Stimulated activated CD8-positive, alpha-beta memory T cell treated with anti-CD3 and anti-CD28 coated beads, Interleukin-15, amount 100 ng/mL, for 1 hour (primary cell): ENCODE measurements at places on chromosomes 1 and 21.

DNA sequence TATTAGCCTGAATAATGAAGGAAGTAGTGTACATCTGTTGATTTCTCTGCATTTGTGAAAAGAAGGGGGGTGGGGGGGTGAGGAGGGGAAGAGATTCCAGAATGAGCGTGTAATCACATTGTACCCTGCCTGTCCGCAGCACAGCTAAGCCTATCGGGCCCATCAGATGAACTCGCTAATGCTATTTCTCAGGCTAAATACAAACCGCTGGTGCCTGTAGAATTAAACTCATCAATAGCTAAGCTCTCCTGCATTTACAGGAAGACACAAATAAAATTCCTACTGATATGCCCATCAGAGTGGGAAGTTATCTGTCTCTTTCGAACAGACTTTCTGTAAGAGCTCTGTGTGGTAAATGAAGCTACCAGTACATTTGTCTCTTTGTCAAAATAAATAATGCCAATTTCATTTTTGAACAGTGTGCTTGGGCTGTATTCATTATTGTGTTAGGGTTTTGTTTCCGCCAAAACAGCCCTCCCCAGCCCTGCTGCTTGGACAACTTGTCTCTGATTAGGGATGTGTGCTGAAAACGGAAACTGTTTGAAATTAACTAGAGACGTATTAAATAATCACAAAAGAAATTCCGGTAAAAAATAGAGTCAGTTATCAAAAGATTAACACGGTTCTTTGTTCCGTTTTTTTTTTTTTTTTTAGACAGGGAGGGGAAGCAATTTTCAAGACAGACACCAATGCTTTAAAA is 305.4 kb downstream of the TTLL7 start:
- DNase-seq = no peak

- no peak for DNase-seq
These were observed 12.1 kb downstream of the CSTB start for GRCh38 chr21:43763901-43764523.

DNA sequence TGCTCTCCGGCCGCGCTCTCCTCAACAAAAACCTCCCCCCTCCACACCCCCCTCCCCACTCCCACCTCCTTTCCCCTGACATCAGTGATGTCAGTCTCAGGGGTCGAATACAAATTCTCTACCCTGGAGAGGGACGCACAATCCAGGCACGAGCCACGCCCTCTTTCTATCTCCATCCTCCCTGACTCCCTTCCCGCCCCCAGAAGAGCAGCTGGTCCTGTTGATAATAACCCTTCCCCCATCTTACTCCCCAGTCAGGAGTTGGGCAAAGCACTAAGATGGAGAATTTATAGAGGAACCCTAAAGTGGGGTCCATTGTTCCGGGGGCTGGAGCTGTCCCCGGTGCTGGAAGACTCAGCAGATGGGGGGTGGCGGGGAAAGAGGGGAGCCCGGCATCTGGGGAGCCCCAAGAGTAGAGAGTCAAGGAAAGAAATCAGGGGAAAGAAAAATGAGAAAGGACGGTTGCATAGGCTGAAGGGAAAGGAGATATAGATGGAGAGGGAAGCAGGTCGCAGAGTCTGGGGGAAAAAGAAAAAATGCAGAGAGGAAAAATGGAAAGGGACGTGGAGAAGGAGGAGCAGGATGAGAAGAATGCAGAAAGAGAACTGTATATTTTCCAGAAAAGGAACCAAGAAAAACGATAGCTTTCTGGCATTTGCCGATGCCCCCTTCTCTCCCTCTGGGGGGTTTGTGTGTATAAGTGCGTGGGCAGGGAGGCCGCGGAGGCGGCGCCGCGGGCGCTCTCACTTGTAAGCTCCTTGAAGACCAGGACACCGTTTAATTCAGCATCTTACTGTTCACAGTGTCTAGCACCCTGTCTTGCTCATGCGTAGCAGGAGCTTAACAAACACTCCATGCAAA is at the start of gene CELF3:
CELF3 (minus strand) TSS at position 33 of the 861 bp plus-strand sequence. CDS start 783 bp downstream, outside the sequence.
- DNase-seq = no peak

DNA sequence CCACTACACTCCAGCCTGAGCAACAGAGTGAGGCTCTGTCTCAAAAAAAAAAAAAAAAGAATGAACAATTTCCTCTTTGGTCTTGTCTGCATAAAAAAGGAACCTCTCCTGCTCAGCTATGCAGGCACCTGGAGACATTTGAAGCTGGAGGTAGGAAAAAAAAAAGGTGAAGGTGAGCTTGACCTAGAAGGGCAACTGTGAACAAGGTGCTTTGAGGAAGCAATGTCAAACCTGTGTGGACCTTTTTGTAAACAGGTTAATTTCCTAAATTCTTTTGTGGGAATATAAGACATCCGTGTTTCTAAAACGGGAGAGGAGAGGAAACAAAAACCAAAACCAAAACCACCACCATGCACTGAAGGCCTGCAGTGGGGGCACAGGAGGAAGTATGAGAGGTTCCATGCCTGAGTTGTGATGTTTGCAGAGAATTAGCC is 77.5 kb downstream of the SLC45A1 start:
- no peak for DNase-seq

DNA sequence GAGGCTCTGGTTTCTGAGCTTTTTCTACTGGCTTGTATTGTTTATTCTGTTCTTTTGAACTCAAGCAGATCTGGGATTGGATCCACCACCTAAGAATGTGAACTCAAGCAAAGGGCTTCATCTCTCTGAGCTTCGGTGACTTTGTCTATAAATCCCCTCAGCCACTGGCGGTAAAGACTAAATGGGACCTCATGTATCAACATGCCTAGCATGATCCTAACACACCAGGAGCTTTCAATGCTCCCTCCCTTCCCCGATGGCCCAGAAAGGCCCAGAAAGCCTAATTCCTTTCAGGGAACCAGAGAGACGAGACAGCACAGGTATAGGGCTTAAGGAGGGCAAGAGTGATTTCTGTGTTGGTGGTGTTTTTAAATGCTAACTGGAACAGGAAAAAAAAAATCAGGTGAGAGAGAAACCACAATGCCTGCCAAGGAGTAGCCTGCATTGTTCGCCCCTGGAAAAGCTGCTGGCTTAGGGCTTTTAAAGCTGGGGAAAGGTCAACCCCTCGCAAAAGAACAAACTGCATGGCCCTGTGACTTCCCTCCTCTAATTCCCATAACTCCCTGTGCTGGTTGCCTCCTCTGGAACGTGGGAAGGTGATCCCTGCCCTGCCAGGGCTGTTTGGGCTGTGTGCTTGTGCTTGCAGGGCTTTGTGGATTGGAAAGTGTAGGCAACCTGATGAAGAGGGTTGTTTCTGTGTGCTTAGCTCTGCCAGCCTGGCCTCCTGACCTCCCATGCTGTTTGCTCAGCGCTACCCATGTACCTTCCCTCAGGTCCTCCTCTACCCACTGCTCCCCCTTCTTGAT is 147.0 kb downstream of the PLPP3 start:
- DNase-seq = no peak

- no peak for DNase-seq
These were observed 117.7 kb downstream of the LACTBL1 start for GRCh38 chr1:22854688-22855565.

DNA sequence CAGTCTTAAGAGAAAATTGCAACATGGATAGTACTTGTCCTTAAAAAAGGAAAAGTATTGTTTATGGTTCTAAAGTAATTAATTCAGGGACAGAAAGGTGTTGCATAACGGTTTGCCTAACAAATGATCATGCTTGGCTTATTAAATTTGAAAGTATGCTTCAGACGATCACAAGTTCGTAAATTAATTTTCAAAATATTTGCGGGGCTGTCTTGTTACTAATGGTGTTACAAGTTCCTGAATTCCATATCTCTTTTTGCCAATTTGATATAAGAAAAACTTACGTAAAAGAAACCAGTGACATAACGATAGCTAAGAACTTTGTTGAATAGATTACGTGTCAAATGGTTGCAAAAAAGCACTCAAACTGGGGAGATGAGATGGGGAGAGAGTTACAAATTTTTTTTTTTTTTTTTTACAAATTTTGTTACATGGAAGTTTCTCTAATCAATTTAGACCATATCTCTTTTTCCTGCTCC is 1.3 kb downstream of the AGO3 start:
- no peak for DNase-seq

DNA sequence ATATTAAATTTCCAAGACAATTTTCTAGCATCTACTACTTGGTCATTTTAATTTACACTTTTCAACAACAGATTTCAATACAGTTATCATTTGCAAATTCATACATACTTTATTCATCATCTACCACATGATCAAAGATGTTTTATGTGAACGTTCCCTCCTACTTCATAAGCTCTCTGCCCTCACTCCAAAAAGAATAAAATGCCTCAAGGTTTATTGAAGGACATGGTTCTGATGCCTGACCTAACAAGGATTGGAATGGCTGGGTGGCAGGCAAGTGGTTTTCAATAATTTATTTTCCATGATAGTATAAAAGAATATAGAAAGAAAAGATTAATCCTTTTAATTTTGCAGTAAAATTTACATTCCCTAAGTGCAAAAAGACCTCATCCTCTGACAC is 5.4 kb downstream of the CDKN2C start:
- DNase-seq = no peak

GRCh38 chr1:232477728-232478127 is 152.2 kb downstream of the SIPA1L2 start:
- no peak for DNase-seq
